ENCODE measurements at places on chromosomes 7 and 10.

DNA sequence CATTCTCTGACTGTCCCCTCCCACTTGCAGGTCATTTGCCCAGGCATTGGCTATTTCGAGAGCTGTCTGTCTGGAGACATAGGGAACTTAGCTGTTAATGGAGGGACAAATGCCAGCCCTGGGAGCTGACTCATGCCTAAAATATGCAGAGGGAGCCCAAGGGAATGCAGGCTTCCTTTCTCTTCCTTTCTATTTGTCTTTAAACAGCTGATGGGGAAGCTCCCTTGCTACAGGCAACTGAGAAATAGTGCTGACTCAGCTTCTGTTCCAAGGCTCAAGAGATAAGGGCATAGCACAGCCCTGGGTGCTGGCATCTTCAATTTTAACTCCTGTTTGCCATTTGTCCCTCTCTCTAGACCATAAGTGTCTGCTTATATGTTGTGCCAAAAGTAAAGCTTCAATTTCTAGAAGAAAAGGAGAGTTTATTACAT lies 82.7 kb upstream of the C1GALT1 start:
- DNase-seq: no peak

- no peak for DNase-seq
Measured at GRCh38 chr10:60575105-60575504, 185.4 kb upstream of the ANK3 start.

- DNase-seq: no peak
Measured at GRCh38 chr7:80498481-80499349, 13.1 kb downstream of the GNAT3 start.

DNA sequence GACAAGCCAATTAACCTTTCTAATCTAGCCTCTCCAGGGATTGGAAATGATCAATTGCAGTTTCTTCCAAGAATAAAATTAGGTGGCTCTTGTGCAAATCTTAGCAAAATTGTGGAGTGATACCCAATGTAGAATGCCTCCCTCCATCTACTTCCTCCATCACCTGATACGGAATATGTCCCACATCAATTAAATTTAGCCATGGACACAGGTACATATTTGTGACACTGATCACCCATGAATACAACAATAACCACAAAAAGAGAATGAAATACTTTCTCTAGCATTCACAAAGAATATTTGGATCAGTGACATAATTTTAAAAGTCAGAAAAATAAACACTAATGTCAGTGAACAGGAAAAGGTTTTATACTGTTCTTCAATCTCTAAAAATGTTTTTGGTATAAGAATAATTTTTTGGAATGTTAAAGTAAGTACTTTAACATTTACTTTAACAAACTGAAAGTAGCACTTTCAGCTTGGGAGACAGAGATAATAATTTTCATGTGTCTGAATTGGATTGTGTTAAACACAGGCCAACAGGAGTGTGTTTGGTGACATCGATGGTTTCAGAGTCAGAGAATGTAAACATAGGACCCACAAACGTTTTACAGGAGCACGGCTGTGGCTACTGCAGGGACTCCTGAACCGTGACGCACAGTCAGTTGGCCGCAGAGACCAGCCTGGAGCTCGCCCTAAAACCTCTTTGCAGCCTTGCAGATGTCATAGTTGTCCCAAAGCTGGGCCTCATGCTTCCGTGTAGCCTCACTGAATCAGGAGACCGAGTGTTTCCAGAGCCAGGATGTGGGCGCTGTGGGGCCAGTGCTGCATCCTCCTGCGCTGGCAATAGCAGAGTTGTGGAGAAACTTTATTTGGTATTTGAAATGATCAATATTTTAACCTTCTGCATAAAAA lies 7.2 kb downstream of the RBM20 start:
- DNase-seq: no peak

DNA sequence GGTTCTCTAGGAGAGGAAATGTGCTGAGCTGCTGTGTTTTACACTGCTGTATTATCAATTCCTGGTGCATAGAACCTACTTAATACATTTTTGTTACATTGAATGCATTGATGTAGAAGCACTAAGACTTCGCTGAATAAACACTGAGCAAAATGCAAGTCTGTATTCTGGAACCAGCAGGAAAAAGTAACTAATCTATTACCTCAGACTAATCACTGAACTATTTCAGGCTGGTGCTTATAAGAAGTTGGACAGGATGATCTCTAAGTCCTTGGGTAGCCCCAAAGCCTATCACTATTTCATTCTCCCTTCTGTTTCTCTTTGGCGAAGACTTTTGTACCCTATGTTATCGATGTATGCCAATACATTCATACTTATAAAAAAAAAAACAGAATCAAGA lies 87.2 kb upstream of the LRRTM3 start:
- DNase-seq: no peak

- no peak for DNase-seq
Measured at GRCh38 chr7:27478084-27478483, 184.6 kb downstream of the HIBADH start.

DNA sequence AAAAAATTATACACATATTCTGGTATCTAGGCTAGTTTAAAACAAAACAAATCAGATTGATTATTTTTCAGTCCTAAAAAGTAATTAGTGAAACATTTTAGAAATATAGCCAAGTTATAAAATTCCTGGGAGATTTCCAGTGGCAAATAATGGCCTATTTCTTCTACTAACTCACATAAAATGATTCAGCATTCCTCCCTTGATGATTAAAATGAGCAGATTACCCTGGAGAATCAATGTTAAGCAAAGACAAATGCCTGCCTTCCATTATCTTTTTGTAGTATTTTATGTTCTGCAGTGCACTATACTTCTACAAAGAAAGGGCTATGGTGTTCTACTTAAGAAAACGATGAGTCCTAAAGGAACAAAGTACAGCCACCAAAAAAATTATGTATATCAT lies 53.6 kb downstream of the PARD3 start:
- no peak for DNase-seq

- DNase-seq: no peak
Measured at GRCh38 chr10:110396284-110396651, 91.5 kb upstream of the SMNDC1 start.

- DNase-seq: no peak
Measured at GRCh38 chr10:103688491-103688890, 166.9 kb downstream of the SH3PXD2A start.

GRCh38 chr7:106420736-106421135 lies 136.0 kb upstream of the NAMPT start:
- DNase-seq: no peak

DNA sequence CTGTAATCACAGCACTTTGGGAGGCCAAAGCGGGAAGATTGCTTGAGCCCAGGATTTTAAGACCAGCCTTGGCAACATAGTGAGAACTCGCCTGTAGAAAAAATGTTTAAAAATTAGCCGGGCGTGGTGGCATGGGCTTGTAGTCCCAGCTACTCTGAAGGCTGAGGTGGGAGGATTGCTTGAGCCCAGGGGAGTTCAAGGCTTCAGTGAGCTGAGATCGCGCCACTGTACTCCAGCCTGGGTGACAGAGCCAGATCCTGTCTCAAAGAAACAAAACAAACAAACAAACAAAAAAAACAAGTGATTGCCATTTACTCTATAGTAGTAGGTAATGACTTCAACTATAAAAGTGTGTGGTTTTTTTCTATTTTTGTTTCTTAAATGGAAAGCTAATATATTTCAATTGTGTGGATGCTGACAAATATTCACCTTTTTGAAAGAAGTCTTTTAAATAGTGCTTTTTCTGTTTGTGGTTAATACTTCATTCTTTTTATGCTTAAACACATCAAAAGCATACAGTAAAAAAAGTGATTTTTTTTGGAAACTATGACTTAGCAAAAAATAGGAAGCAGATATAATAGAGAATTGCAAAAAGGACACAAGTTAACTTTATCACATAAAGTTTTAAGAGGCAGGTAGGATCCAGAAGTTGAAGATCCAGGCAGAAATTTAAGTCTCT lies 48.4 kb downstream of the ZNF277 start:
- no peak for DNase-seq

GRCh38 chr7:99272476-99273045 lies at the start of gene MYH16:
TSS of gene MYH16 (plus strand) at chr7:99272839.
- no peak for DNase-seq

DNA sequence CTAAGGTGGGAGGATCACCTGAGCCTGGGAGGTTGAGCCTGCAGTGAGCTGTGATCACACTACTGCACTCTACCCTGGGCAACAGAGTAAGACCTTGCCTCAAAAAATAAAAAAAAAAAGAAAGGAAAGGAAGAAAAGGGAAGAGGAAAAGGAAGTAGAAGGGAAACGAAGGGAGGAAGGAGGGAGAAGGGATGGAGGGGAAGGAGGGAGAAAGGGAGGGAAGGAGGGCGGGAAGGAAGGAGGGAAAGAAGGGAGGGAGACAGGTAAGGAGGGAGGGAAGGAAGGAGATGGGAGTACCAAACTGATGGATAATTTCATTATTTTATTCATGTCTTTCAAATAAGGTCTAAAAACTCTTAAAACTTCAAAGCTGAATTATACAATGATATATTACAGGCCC lies 106.3 kb downstream of the KMT2C start:
- DNase-seq: no peak

DNA sequence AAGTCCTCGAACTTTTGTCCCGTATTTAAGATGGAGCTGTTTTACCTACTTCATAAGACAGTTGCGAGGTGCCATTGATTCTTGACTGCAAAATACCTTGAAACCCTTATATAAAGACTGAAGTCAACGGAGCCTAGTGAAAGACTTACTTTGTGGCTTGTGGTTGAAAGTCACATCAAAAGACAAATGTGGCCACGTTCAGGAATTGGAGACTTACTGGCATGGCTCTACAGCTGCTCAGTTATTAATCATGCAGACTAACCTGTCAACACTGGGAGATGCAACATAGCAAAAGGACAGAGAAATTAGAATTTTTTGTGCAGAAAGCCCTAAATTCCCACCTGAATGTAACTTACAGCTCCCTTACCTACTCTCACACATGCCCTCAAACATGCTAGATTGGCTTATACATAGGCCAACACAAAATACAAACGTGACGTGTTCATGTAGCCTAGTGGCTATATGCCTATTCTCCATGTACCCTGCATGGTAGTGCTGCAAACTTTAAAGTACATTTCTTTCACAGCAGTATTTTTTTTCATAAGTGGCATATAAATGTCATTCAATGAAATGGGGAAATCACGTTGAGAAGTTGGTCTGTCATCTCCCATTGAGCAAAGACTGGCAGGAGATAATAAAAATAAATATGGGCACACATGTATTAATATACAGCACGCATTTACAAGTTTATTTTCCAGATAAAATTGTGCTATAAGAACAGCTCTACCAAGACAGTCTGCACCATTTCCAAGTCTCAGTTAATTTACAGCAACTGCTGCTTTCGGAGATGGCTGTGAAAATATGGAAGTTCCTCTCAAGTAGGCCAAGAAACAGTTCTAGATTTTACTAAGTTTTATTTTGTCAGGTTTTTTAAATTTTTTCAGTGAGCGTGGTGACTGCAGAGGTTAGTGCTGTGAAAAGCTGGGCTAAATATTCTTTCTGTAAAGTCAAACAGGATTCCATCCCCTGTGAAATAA lies 170.4 kb upstream of the C7orf33 start:
- DNase-seq: no peak

- DNase-seq: no peak
Measured at GRCh38 chr10:61792097-61792716, 109.3 kb upstream of the ARID5B start.

- no peak for DNase-seq
Measured at GRCh38 chr10:99682752-99683151, 23.4 kb downstream of the ENTPD7 start.

DNA sequence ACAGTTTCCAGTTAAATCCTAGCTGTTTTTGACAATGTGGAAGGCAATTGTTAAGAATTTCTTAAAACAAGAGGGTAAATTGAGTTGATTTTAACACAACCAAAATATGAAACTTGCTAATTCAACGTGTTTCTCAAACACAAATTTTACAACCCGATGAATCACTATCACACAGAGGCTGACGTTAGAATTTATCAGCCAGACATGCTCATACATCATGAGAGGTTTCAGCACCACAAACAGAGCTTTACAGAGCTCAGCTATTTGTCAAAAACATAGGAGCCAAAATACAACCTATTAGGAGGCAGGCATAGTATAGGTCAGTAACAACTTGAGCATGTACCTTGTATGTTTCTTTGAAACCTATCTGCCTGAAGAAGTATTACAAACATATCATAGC lies 36.1 kb downstream of the LRRN3 start:
- no peak for DNase-seq

GRCh38 chr7:132590162-132590561 lies 13.9 kb upstream of the PLXNA4 start:
- no peak for DNase-seq

DNA sequence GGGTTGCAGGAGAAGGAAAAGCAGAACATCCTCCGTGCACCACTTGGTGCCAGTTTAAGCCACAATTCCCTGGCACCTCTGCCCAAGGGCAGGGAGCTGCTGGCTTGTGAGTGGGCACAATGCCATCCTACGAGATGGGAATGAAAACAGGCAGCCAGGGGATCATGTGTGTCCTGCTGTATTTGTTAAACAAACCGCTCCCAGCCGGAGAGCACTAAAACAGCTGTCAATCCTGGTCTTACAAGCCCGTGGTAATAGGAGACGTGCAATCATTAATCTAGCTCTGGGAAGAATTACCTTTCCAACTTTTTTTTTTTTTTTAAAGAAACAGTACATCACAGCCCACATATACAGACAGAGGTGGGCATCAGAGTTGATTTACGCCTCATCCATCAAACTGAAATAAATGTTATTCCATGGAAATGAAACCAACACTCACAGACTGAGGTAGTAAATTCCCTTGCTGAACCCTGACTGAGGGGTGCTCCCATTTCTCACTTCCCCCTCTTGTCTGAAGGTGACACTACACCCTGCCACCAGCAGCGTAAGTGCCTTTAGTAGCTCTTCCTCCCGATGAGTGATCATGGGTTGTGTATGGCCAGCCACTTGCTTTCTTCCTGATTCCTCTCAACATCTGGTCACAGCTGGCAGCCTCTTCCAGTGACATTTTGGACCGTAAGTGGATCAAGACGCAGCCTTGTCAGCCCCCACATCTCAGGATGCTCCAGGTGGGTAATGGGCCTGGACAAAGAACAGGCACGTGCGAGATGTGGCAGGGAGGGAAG lies 143.8 kb downstream of the TEX36 start:
- no peak for DNase-seq
